ENCODE measurements at places on chromosomes 4 and X.

GRCh38 chr4:37675587-37676290 is 10.4 kb downstream of the RELL1 start:
- DNase-seq = no peak

GRCh38 chrX:104922206-104922621 is 298.3 kb downstream of the TEX13A start:
- peak; percentile 62 for DNase-seq

DNA sequence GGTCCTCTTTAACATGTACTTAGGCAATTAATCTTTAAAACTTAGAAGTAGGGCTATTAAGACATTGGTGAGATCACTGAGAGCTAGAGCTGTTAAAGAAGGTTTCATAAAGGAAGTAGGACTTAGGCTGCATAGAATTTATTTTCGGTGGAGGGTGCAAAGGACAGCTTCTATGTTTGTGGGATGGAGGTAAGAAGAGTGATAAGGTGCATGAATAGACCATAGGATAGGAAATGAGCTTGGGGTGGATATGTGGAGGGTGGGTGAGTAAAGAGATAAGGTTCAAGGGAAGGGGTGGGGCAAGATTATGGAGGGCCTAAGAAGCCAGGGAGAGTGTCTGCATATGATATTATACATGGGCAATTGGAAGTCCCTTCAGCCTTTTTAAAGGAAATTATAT is 15.9 kb downstream of the RTL9 start:
- DNase-seq = no peak

- DNase-seq = no peak
These were observed 8.9 kb upstream of the SMIM43 start for GRCh38 chr4:121773883-121774282.

GRCh38 chr4:1154523-1155182 is 17.7 kb downstream of the SPON2 start:
- DNase-seq = no peak

GRCh38 chr4:55075376-55075775 is 50.0 kb downstream of the KDR start:
- no peak for DNase-seq

GRCh38 chr4:102525504-102525903 is 24.3 kb downstream of the NFKB1 start:
- DNase-seq = no peak

DNA sequence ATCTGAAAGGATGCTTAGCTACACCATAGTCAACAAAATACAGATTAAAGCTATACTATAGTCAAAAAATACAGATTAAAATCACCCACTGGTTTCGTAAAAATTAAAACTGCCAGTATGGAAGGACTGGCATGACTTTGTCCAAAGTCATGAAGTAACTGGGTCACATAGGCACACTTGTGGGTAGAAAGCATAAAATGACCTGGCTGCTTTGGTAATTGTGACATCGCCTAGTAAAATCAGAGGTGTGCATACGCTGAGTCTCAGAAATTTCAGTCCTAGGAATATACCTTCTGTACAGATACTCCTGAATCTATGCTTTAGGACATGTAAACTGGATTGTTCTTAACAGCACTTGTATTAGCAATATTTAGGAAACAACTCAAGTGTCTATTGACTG is 28.1 kb downstream of the CLNK start:
- no peak for DNase-seq

GRCh38 chr4:77701121-77701520 is 95.5 kb downstream of the CXCL13 start:
- DNase-seq = no peak

Measured in NCI-H1092 treated with DMSO at 0.1 percent for 48 hours (cell line).